ENCODE measurements at places on chromosomes 1 and 21. TPM values are rescaled to one million over a fixed set of nuclear protein-coding genes. Genes with fewer than 3 reads are reported as not detected.

KCNJ9 gene
- total RNA-seq = not detected

GRIK3 gene
- not detected for total RNA-seq

LCE1E gene
- total RNA-seq = 0.08 TPM

SCCPDH gene
- 51.5 TPM for total RNA-seq

LPAR3 gene
- total RNA-seq = 0.22 TPM

HAO2 gene
- total RNA-seq = not detected

HORMAD1 gene
- 6.0 TPM for total RNA-seq

Data from A549 treated with DMSO at 1 μM for 4 hours (cell line).